ENCODE measurements at places on chromosomes 7 and 10.

GRCh38 chr7:104891949-104892348 is 122.1 kb upstream of the KMT2E start:
- no peak for DNase-seq
- no peak overlapping the region for H3K27ac ChIP-seq
- H3K4me3 ChIP-seq = no peak overlapping the region
- H3K4me1 ChIP-seq = no peaks in the 10 kb centered on the region
- no peaks in the 10 kb centered on the region for H3K36me3 ChIP-seq

GRCh38 chr10:129617768-129618167 is 150.7 kb downstream of the MGMT start:
- DNase-seq = no peak
- H3K4me3 ChIP-seq = no peak overlapping the region
- H3K27me3 ChIP-seq = no peaks in the 10 kb centered on the region
- H3K4me1 ChIP-seq = no peaks in the 10 kb centered on the region
- no peaks in the 10 kb centered on the region for H3K36me3 ChIP-seq

GRCh38 chr10:11825796-11826414 is 2.7 kb downstream of the PROSER2 start:
- DNase-seq = no peak
- no peak overlapping the region for H3K27ac ChIP-seq
- peaks cover 5% of the 10 kb centered on the region for H3K4me1 ChIP-seq
- peaks cover 4% of the 10 kb centered on the region for H3K27me3 ChIP-seq
- no peaks in the 10 kb centered on the region for H3K36me3 ChIP-seq
- H3K4me3 ChIP-seq = no peak overlapping the region

DNA sequence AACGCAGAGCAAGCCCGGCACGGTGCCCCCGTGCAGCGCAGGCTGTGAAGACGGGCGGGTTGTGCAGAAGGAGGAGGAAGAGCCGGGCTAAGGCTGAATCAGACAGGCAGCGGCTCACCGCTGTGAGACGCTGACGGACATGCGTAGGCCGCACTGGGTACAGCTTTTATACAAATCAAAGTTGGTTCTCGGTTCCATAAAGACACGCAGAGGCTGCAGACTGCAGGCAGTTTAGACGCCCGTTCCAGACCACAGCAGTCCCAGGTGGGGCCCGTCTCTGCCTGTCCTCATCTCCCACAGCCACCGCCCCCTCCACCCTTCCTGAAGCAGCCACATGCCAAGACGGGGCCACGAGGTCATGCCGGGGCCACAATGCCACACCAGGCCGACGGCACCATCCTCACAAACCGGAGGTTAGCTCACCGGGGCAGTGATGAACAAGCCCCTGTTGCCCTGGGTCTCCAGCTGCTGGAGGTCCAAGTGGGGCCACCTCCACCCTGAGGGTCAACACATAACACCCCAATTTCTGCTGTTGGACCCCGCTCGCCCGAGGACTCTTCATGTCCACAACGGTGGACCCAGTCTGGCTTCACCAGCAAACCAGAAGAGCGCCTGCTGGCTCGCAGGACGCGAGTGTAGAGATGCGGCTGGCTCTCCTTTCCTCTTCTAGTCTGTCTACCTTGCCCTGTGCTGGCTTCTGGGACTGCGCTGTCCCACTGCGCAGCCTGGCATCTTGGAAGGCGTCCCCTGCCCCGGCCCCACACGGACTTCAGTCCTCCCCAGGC is 227.2 kb downstream of the ELFN1 start:
- H3K36me3 ChIP-seq = peaks cover 22% of the 10 kb centered on the region
- no peaks in the 10 kb centered on the region for H3K27me3 ChIP-seq
- no peak for DNase-seq
- H3K4me1 ChIP-seq = no peaks in the 10 kb centered on the region

DNA sequence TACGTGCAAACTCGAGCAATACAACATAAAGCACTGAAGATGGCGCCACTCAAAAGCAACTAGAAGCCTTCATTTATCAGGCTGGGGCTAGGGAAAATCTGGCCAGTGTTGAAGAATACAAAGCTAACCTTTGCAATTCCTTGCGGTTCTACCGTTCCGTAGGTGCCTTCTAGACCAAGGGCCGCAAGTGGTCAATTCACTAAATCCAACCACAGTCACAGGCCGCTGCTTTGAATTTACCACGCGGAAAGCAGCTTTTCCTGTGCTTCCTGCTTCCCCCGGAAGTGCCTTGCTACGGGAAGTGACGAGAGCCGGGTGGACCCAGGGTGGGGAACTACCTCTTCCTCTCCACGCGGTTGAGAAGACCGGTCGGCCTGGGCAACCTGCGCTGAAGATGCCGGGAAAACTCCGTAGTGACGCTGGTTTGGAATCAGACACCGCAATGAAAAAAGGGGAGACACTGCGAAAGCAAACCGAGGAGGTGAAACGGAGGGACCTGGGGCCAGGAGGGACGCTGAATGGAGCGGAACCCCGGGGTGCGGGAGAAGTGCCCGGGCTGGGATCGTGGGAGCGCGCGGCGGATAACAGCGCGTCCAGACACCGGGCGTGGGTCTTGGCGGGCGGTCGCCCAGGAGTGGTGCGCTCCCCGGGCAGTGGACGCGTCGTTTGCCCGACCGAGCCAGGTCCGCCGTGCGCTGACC is at the start of gene DDX21:
Gene DDX21, plus strand, starts transcription at position 339 of the 701 bp plus-strand sequence. Its CDS starts 56 bp downstream, at position 395.
- peaks cover 4% of the 10 kb centered on the region for H3K36me3 ChIP-seq
- no peaks in the 10 kb centered on the region for H3K27me3 ChIP-seq
- H3K4me3 ChIP-seq = peak within 1 kb of the TSS; percentile 64
- DNase-seq = peak; percentile 96
- H3K27ac ChIP-seq = peak within 1 kb of the TSS; percentile 100

DNA sequence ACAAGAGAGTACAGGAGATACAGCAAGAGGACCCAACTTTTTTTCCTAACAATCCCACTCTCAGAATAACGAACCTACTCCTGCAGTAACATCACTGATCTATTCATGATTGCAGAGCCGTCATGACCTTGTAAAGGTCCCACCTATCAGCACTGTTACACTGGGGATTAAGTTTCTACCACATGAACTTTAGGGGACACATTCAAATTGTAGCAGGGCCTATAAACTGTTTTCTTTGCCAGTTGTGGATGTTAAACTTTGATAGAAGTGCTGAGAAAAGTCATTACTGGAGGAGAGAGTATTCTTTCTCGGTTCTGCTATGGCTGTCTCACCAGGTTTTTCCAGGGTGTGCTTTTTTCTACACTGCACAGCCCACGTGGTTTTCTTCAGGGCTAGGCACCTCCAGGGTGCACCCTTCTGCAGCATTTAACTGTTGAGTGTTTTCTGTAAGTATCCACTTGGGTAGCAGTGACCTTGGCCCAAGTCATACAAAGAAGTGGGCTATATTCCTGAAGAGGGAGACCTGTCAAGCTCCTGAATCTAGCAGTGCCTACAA is 131.6 kb upstream of the AHR start:
- no peak overlapping the region for H3K4me3 ChIP-seq
- H3K36me3 ChIP-seq = no peaks in the 10 kb centered on the region
- no peak overlapping the region for H3K27ac ChIP-seq
- DNase-seq = no peak

DNA sequence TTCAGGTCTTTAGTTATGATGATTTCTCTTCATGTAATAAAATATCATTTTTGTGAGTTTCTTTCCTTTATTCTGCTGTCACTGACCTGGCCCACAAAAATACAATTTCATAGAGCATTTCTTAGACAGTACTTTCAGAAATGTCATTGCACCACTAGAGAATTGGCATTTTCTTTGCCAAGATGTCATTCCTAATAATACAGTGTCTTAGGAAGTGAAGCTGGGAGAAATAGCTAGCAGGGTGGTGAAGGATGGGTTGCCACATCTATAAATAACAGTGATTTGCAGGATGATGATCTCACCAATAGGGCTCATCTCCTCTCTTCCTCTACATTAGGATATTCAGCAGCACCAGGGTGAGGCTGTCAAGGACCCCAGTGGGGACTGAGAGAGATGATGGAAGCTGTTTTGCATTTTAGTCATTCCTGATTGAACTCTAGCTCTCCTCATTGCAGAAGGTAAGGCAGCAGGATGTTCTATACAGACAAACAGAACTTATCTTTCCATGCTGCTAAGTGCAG is 452.1 kb downstream of the NXPH1 start:
- H3K36me3 ChIP-seq = no peaks in the 10 kb centered on the region
- no peaks in the 10 kb centered on the region for H3K27me3 ChIP-seq
- H3K4me3 ChIP-seq = no peak overlapping the region
- no peaks in the 10 kb centered on the region for H3K4me1 ChIP-seq

DNA sequence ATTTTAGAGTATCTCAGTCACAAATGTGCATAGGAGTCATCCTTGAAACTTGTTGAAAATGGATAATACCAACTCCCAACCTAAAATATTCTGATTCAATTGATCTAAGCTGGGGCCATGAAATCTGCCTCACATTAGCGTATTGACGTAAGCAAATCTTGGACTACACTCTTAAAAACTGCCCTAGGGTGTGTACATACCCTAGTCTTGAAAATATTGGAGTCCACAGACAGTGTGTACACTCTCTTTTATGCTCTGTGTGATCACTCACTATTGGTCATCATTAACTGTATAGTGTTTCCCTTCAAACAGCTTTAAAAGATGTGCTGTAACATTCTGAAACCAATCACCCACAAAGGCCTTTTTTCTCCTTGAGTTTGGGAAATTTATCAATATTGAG is 102.9 kb upstream of the FERD3L start:
- DNase-seq = no peak
- no peaks in the 10 kb centered on the region for H3K4me1 ChIP-seq
- no peak overlapping the region for H3K4me3 ChIP-seq
- no peaks in the 10 kb centered on the region for H3K36me3 ChIP-seq
- no peaks in the 10 kb centered on the region for H3K27me3 ChIP-seq

- no peak for DNase-seq
- H3K27me3 ChIP-seq = no peaks in the 10 kb centered on the region
- H3K4me1 ChIP-seq = peaks cover 78% of the 10 kb centered on the region
- no peaks in the 10 kb centered on the region for H3K36me3 ChIP-seq
Observed at GRCh38 chr7:2409745-2410414, 6.5 kb downstream of the CHST12 start.

- H3K4me1 ChIP-seq = no peaks in the 10 kb centered on the region
- no peak overlapping the region for H3K4me3 ChIP-seq
- H3K27me3 ChIP-seq = no peaks in the 10 kb centered on the region
- H3K27ac ChIP-seq = no peak overlapping the region
- H3K36me3 ChIP-seq = no peaks in the 10 kb centered on the region
Observed at GRCh38 chr10:21929070-21929469, 74.5 kb downstream of the DNAJC1 start.

GRCh38 chr10:42951486-42952251 is 125.2 kb upstream of the RET start:
- H3K36me3 ChIP-seq = no peaks in the 10 kb centered on the region
- no peaks in the 10 kb centered on the region for H3K27me3 ChIP-seq
- no peaks in the 10 kb centered on the region for H3K4me1 ChIP-seq
- no peak for DNase-seq
- H3K27ac ChIP-seq = no peak overlapping the region

DNA sequence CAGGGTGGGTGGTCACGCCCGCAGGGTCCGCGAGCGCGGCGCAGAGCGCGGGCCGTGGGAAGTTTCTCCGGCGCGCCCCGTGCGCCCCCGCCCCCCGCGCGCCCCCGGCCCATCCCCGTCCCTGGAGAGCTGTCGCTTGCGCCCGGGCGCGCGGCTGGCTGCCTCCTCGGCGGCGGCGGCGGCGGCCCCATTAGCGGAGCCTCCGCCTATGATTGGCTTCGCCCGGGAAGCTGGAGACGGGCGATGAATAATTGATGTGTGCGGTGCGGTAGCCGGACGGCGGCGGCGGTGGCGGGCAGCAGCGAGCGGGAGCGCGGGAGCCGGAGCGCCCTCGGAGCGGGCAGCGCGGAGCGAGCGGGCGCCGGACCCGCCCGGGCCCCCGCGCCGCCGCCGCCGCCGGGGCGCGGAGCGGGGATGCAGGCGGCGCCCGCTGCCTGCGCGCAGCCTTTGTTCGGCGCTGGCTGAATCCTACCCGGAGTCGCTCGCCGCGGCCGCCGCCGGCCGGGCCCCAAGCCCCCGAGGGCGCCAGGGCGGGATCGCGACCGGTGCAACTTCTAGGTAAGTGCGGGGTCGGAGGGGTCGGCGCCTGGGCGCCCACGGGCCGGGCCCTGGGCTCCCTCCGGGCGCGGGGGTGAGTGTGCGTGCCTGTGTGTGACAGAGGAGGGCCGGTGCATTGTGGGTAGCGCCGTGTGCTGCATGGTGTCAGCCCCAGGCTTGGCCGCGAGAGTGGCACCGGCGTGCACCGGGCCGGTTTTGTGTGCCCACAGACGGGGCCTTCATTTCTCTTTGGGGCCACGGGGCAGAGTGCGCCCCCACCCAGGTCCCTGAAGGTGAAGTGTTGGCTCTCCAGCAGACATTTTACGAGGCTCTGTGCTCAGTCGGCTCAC is 103.8 kb upstream of the PPIF start:
- H3K36me3 ChIP-seq = no peaks in the 10 kb centered on the region
- H3K4me1 ChIP-seq = peaks cover 57% of the 10 kb centered on the region
- no peaks in the 10 kb centered on the region for H3K27me3 ChIP-seq
- peak; percentile 69 for DNase-seq

DNA sequence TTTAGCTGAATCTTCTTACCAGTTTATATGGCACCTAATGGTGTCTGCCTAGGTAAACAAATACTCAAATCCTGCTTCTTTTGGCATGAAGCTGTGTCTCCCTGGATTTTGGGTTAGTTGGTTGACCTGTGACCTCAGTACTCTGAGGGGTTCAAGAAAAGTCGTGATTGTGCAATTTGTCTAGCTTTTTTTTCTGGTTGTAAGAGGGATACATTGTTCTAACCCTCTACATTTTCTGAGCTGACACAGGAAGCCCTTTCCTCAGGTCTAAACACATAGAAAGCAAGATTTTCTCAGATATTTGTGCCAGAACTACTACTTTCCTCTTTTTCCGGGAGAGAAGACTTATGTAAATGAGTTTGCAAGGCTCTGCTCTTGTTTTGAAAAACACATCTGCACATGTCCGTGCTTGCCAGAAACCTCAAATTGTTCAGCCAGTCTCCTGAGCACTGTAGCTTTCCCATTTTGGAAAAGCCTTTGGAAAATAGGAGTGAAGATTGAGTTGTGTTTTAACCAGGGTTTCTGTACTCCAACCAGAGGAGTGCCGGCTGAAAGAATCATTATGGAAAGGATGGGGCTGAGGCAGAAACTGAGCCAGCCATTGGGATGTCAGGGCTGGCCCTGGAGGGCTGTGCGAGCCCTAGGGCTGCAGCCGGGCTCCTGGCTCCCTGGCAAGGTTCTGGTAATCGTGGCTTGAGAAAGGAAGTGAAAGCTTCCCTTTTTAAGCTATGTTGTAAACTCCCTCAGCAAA is 31.3 kb upstream of the CXCL12 start:
- no peaks in the 10 kb centered on the region for H3K36me3 ChIP-seq
- DNase-seq = no peak
- H3K27ac ChIP-seq = no peak overlapping the region
- H3K27me3 ChIP-seq = no peaks in the 10 kb centered on the region
- no peak overlapping the region for H3K4me3 ChIP-seq

Measured in CD4-positive, alpha-beta memory T cell (primary cell).